ENCODE measurements at places on chromosomes 2 and 18. TPM values are rescaled to one million over a fixed set of nuclear protein-coding genes. Genes with fewer than 3 reads are reported as not detected.

- peaks cover 14% of the 10 kb centered on the region for H3K4me1 ChIP-seq
- H3K27ac ChIP-seq: no peak overlapping the region
- DNase-seq: no peak
- no peaks in the 10 kb centered on the region for H3K36me3 ChIP-seq
Measured at GRCh38 chr2:62501794-62502500, 4.0 kb downstream of the TMEM17 start.

GRCh38 chr18:51196118-51196810, 1.2 kb downstream of the MEX3C start:
- no peaks in the 10 kb centered on the region for H3K27me3 ChIP-seq
- peak; percentile 72 for DNase-seq
- H3K4me3 ChIP-seq: peak overlapping the region; percentile 81
- peak overlapping the region; percentile 90 for H3K27ac ChIP-seq
- peaks cover 33% of the 10 kb centered on the region for H3K4me1 ChIP-seq
- H3K36me3 ChIP-seq: no peaks in the 10 kb centered on the region

GRCh38 chr18:48932822-48933510, 17.8 kb downstream of the SMAD7 start:
- peaks cover 15% of the 10 kb centered on the region for H3K36me3 ChIP-seq
- H3K27me3 ChIP-seq: no peaks in the 10 kb centered on the region
- H3K4me3 ChIP-seq: peak overlapping the region; percentile 41
- DNase-seq: no peak

DNA sequence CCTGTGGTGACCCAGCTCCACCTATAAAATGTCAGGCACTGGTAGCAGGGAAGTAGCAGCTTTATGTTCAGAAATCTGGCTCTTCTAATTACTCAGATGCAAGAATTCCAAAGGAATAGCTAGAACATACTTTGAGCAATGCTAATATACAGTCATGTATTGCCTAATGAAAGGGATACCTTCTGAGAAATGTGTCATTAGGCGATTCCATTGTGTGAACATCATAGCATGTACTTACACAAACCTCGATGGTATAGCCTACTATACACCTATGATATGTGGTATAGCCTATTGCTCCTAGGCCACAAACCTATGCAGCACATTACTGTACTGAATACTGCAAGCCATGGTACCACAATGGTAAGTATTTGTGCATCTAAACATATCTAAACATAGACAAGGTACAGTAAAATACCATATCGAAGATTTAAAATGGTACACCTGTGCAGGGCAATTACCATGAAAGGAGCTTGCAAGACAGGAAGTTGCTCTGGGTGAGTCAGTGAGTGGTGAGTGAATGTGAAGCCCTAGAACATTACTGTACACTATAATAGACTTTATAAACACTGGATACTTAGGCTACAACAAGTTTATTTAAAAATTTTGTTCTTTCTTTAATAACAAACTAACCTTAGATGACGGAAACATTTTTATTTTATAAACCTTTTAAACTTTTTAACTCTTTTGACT, 50.3 kb upstream of the ETAA1 start:
- no peak for DNase-seq
- no peak overlapping the region for H3K4me3 ChIP-seq

DNA sequence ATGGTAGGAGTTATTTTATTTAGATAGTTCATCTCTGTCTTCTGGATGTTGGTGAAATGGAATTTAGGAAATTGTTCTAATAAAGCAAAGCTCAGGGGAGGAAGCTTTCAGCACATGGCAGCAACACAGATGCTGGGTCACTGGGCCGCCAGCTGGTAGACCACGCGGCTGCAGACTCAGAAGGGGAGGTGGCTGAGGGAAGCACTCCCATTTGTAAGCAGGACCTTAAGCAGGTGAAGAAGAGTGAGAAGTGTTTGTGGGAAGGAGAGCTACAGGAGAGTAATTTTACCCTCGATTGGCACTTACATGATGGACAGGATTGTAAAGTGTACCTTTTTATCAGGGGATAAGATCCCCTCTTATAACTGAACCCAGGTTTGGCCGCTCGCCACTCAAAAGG, 24.4 kb downstream of the NMS start:
- H3K27me3 ChIP-seq: no peaks in the 10 kb centered on the region
- H3K4me1 ChIP-seq: no peaks in the 10 kb centered on the region
- no peak for DNase-seq
- H3K27ac ChIP-seq: no peak overlapping the region

GRCh38 chr2:224042191-224042696, 3.2 kb upstream of the SERPINE2 start:
- no peak overlapping the region for H3K4me3 ChIP-seq
- H3K4me1 ChIP-seq: peaks cover 8% of the 10 kb centered on the region
- DNase-seq: no peak
- no peak overlapping the region for H3K27ac ChIP-seq
- no peaks in the 10 kb centered on the region for H3K36me3 ChIP-seq

DNA sequence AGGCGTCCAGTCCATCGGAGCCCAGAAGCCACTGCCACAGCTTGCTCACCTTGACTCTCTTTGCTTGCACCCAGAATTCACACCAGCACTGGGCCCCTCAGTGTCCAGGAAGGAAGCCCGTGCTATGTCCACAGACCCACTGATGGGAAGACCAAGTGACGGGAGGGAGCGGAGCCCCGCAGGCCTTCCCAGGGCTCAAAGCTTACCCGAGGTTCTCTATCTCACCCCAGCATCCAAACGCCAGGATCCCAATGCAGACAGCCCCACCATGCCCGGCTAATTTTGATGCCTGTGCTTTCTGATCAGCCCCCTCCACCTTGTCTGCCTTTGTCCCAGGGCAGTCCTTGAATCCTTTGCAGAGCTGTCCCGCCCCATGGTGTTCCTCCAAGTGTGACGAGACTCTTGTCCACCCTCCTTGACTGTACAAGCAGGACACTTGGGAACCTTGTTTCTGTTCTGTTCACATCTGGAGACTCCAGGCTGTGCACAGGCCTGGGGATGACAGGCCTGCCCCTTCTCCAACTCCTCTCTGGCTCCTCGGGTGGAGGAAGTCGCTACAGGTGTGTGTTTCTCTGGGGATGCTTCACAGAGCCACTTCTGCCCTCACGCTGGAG, 12.0 kb downstream of the NPPC start:
- no peaks in the 10 kb centered on the region for H3K36me3 ChIP-seq
- DNase-seq: no peak
- H3K27ac ChIP-seq: no peak overlapping the region
- H3K4me1 ChIP-seq: no peaks in the 10 kb centered on the region
- no peak overlapping the region for H3K4me3 ChIP-seq

DNA sequence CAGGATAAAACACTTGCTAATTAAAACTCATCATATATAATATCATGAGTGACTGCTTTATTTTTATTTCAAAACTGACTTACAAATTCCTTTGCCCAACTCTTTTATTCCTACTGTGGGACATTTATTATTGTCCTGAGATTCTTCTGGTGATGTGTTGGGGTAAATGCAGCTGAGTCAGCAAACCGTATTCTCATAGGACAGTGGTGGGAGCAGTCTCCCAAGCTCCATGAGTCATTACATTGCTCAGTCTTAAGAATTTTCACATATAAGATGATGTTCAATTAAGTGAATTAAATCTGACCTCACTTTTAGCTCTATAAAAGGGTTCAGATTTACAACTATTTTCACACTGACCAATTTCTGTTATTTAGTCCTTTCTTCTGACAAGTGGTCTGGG, 1530.7 kb downstream of the LRP1B start:
- no peaks in the 10 kb centered on the region for H3K36me3 ChIP-seq
- no peaks in the 10 kb centered on the region for H3K27me3 ChIP-seq
- H3K4me1 ChIP-seq: no peaks in the 10 kb centered on the region

DNA sequence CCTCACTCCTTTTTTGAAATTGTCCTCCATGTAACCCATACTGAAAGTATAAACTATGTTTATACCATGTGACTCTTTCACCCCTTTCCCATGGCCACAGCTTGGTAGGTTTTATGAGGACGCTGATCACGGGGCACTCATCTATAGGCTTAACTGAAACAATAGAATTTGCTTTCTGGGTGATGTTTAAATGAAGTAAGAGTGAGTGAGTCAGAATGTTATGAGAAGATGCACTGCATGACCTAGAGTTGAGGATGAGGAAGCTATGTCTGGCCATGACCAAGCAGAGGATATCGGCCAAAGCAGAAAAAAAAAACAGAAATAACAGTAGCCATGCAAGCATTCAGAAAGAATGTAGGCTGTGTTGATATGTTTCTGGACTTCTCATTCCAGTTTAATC, 34.9 kb downstream of the SCN1A start:
- no peaks in the 10 kb centered on the region for H3K36me3 ChIP-seq
- no peak for DNase-seq
- H3K27me3 ChIP-seq: no peaks in the 10 kb centered on the region
- no peaks in the 10 kb centered on the region for H3K4me1 ChIP-seq

GRCh38 chr2:117983040-117983439, 30.8 kb downstream of the CCDC93 start:
- peaks cover 60% of the 10 kb centered on the region for H3K36me3 ChIP-seq
- DNase-seq: no peak
- no peak overlapping the region for H3K4me3 ChIP-seq
- H3K27ac ChIP-seq: no peak overlapping the region

DNA sequence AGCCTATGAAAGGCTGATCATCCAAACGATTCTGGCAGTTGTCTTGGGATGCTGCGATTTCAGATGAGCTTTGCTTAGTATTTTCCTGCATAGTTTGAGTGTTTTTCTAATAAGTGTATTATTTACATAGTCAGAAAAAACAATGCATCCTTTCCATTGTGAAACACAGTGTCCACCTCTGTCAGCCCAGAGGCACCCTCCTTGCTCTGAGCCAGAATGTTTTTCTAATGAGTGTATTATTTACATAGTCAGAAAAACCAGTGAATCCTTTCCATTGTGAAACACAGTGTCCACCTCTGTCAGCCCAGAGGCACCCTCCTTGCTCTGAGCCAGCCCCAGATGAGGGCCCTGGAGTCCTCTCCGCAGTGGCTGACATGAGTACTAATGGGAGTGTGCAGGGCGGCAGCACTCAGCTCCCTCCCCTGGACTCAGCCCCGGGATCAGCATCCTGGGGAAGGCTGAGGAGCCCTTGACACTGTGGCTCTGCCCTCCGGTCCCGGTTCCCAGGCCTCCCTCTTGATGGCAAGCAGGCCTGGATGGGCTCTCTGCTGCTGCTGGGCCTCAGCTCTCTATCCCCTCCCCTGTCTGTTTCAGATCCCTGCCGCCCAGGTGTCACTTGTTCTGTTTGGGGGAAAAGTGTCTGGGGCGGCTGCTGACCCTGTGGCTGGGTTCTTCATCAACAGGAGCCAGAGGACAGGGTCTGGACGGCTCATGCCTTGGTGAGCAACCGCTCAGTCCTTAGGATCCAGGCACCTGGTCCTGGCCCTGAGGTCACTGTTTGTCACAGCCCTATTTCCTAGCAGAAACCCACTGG, 5.9 kb downstream of the MFSD2B start:
- H3K27ac ChIP-seq: no peak overlapping the region
- DNase-seq: no peak
- no peak overlapping the region for H3K4me3 ChIP-seq

DNA sequence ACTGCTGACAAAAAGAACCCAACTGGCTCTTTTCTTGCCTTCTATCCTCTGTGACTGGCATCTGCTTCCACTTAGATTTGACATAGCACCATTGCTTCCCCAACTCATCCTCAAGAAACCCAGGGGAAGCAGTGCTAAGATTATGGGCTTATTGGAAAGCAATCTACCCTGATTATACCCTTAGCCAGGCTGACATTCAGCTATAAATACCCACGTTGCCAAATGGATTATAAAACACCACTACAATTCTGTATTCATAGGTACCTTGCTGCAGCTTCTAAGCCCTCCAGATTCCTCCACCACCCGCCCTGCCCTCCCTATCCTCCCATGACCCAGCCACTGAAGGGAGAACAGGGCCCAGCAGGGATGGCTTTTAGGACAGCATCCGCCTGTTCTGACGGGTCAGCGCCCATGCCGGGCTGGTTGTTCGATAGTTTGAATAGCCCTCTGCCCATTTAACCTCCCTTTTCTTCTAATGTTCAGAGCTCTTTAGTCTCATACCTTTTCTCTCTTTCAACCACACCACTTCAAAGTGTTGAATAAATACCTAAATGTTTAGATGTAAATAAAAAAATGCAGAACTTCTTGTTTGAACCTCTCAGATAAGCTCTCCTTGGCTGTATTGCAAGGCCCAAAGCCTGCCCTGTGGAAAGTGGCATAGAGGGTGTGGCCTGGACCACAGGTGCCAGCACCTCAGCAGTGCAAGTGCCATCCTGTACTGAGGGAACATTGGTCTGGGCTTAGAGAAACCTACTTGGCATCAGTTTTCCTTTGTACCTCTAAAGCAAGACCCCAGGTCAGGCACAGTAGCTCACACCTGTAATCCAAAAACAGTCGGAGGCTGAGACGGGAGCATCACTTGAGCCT, 86.6 kb upstream of the RGPD5 start:
- no peaks in the 10 kb centered on the region for H3K36me3 ChIP-seq
- H3K4me1 ChIP-seq: peaks cover 9% of the 10 kb centered on the region
- no peaks in the 10 kb centered on the region for H3K27me3 ChIP-seq
- no peak for DNase-seq
- no peak overlapping the region for H3K27ac ChIP-seq

The DUSP2 gene
- total RNA-seq: 5.5 TPM

The MOB1A gene
- total RNA-seq: 146 TPM

The ZNF892 gene
- 3.9 TPM for total RNA-seq

The DSG2 gene
- total RNA-seq: 27.6 TPM

The ERBB4 gene
- 25.3 TPM for total RNA-seq

The CNRIP1 gene
- total RNA-seq: 20.8 TPM
